ENCODE measurements at places on chromosomes 4 and X.

DNA sequence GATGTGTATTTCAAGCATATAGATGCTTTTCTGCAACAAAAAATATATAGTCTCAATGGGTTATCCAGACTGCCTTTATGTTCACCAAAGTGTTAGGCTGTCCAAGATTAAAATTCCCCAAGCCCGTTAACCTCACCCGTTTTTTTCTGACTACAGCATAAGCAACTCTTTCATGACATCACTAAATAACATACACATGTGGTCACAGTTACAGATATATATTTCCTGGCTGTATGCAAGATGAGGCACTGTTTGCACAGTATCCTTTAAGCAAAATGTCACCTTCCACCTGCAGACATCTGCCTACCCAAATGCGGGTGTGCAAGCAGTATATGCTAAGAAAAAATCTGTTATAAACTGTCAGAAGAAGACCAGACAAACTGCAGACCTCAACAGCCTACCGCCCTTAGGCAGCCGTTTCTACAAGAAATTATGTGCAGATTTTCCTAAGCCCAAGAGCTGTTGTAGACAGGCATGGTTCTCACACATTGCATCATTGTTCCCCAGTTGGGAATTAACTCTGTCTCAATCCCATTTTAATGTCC lies 183.1 kb upstream of the MXRA5 start:
- DNase-seq, result no peak

GRCh38 chr4:15778289-15779241 lies at the start of gene CD38:
Gene CD38, plus strand, starts transcription at chr4:15778328. Its CDS starts 87 bp downstream, at chr4:15778415.
- DNase-seq, result no peak

DNA sequence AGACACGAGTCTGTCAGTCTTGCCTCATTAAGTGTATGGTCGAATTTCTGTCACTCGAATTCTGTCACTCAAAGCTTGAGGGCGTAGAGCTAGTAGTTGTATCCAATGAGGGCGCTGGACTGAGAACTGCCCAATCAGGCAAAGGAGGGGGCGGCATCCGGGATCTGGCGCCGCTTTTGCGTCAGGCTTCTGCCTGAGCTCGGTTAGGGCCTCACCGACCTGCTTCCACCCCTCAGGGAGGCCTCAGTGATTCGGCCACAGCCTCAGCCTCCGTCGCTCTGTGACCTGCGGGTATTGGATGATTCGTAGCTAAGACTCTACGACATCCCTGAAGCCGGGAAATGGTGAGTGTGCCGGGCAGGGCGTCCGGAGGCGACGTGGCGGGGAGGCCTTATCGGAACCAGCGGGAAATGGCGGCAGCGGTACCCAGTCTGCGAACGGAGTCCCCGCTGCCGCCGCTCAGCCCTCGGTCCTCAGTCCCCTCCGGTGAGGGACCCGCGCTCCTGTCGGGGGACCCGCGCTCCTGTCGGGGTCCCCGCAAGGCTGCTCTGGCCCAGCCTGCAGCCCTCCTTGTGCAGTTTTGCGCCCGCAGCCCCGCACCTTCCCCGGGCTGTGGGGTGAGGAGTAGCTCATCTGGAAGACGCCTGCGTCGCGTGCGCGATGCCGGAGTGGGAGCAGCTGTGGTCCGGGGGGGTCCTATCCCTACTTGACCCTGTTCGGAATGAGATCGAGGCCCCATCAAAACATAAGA lies 88.3 kb downstream of the ZNF718 start:
- no peak for DNase-seq

- no peak for DNase-seq
Observed at GRCh38 chr4:27115221-27115620, 254.6 kb downstream of the STIM2 start.

- DNase-seq, result peak; percentile 15
Observed at GRCh38 chrX:129932821-129933321, 26.9 kb downstream of the UTP14A start.

GRCh38 chr4:88722276-88722780 lies 24.7 kb upstream of the NAP1L5 start:
- DNase-seq, result no peak

- no peak for DNase-seq
Observed at GRCh38 chr4:183918696-183919095, 13.6 kb downstream of the STOX2 start.
